ENCODE measurements at places on chromosomes 4 and X. TPM values are rescaled to one million over a fixed set of nuclear protein-coding genes. Genes with fewer than 3 reads are reported as not detected.

Gene SPANXN3
- total RNA-seq, result not detected

Gene TMPRSS11A
- total RNA-seq, result not detected

Gene CDKL5
- total RNA-seq, result 2.3 TPM

Gene EMCN
- 40.8 TPM for total RNA-seq

Gene INTS6L
- 2.9 TPM for total RNA-seq

Gene UGT2A1
- total RNA-seq, result 0.27 TPM

Gene NPNT
- total RNA-seq, result under 0.01 TPM

Gene BANK1
- under 0.01 TPM for total RNA-seq

Gene WDR45
- 26.7 TPM for total RNA-seq

Gene XAGE1B
- not detected for total RNA-seq

Measured in endothelial cell of coronary artery (primary cell).